ENCODE measurements at places on chromosomes 5 and 9. TPM values are rescaled to one million over a fixed set of nuclear protein-coding genes. Genes with fewer than 3 reads are reported as not detected.

FOXD4L5 gene
- 0.08 TPM for total RNA-seq

PLAC8L1 gene
- 0.49 TPM for total RNA-seq

MARCOL gene
- not detected for total RNA-seq

FAM170A gene
- total RNA-seq, result not detected

SPATA31A1 gene
- total RNA-seq, result not detected

WDR38 gene
- not detected for total RNA-seq

REXO4 gene
- 19.9 TPM for total RNA-seq

FAXDC2 gene
- 0.39 TPM for total RNA-seq

HRCT1 gene
- not detected for total RNA-seq

GARNL3 gene
- total RNA-seq, result 11.5 TPM

IL11RA gene
- total RNA-seq, result 21.6 TPM

GALNT12 gene
- total RNA-seq, result 3.3 TPM

CCNJL gene
- total RNA-seq, result 35.0 TPM

SPOCK1 gene
- 15.6 TPM for total RNA-seq

SGTB gene
- 9.2 TPM for total RNA-seq

CKMT2 gene
- total RNA-seq, result not detected

RAB3C gene
- total RNA-seq, result not detected

IL6ST gene
- total RNA-seq, result 181 TPM

CYSRT1 gene
- 0.67 TPM for total RNA-seq

DAB2IP gene
- total RNA-seq, result 18.4 TPM

LMX1B gene
- total RNA-seq, result 2.6 TPM

CDHR2 gene
- total RNA-seq, result 0.72 TPM
